K562 (cell line): ENCODE measurements at places on chromosomes 1 and 21. TPM values are rescaled to one million over a fixed set of nuclear protein-coding genes. Genes with fewer than 3 reads are reported as not detected.

- H3K4me3 ChIP-seq, result no peak overlapping the region
- H3K27me3 ChIP-seq, result peaks cover 78% of the 10 kb centered on the region
- H3K36me3 ChIP-seq, result no peaks in the 10 kb centered on the region
- DNase-seq, result no peak
- H3K27ac ChIP-seq, result no peak overlapping the region
These were observed 44.8 kb upstream of the KDM4A start for GRCh38 chr1:43605157-43605556.

DNA sequence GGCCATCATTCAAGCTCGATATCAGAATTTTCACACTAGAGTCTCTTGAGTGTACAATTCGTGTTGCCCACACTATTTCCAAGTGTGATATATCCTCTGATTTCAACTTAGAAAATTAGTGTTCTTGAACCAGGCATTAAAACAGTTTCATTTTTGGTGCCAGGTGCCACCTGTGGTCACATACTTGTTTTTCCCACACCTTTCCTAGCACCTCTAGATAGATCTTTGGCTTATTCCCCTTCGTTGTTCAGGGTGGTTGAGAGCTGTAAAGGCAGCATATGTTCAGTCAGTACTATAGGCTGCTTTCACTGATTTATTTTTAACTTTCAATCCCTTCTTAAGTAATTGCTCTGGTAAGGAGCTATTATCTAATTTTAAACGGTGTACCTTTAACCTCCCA is 131.1 kb downstream of the NEK7 start:
- no peak for DNase-seq
- H3K36me3 ChIP-seq, result no peaks in the 10 kb centered on the region
- no peak overlapping the region for H3K27ac ChIP-seq

- no peak overlapping the region for H3K27ac ChIP-seq
- no peak overlapping the region for H3K4me3 ChIP-seq
- H3K27me3 ChIP-seq, result no peaks in the 10 kb centered on the region
- no peak for DNase-seq
These were observed 11.0 kb downstream of the RAP1A start for GRCh38 chr1:111630567-111630966.

- no peak overlapping the region for H3K27ac ChIP-seq
- H3K36me3 ChIP-seq, result no peaks in the 10 kb centered on the region
- peaks cover 12% of the 10 kb centered on the region for H3K27me3 ChIP-seq
- no peak overlapping the region for H3K4me3 ChIP-seq
- DNase-seq, result no peak
- no peaks in the 10 kb centered on the region for H3K4me1 ChIP-seq
These were observed 107.3 kb downstream of the NMNAT2 start for GRCh38 chr1:183310753-183311479.

DNA sequence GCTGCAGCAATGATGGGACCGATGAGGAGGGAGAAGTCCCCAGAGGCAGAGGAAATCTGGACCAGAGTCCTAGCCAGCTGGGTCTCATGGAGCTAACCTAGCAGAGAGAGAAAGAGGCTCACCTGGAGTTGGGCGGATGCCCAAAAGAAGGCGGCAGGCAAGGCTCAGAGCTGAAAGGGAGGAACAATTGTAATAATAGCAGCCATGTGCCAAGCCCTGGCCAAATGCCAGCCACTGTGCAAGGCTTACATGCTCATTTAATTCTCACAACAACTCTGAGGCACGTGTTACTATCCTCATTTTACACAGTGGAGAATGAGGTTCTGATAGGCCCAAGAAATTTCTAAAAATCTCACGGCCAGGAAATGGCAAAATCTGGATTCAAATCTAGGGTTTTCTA is 50.0 kb upstream of the ZNF648 start:
- H3K27ac ChIP-seq, result no peak overlapping the region
- H3K27me3 ChIP-seq, result peaks cover 24% of the 10 kb centered on the region
- H3K4me1 ChIP-seq, result peaks cover 3% of the 10 kb centered on the region; the same call in 1 of the 2 replicates
- no peak for DNase-seq

DNA sequence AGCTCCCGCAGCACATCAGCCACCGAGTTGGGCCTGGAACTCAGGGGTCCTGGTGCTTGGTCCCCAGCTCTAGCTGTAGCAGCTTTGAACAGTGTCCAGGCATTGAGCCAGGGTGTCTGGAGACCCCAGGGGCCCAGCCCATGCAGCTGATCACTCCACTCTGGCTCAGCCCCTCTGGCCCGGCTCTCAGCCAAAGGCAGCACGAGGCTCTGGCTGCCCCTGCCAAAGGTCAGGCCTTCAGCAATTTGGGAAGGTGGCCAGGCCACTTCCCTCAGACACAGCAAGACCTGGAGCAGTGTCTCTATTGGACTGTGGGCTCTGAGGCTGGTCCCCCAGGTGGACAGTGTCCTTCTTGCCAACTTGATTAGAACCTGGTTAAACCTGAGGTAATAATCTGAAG is 34.4 kb upstream of the RNF19B start:
- no peak for DNase-seq
- H3K27ac ChIP-seq, result no peak overlapping the region
- no peaks in the 10 kb centered on the region for H3K27me3 ChIP-seq
- no peak overlapping the region for H3K4me3 ChIP-seq

DNA sequence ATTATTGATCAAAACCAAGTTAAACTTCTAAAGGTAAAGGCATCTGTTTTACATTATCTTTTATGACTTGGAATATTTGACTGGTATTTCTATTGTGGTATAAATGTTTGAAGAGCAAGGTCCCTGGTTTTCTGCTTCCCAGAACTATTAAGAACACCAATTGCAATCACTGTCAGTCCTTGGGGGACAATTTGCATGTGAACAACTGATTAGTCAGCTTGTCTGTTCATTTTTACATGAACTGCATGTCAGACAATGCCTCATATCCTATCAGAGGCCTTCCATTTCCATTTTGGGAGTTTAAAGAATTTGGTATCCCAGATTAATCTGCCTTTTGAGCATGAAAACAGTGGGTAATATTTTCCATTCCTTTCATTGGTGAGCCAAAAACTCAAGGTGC is 654.9 kb upstream of the USP24 start:
- H3K27me3 ChIP-seq, result no peaks in the 10 kb centered on the region
- no peaks in the 10 kb centered on the region for H3K36me3 ChIP-seq
- no peak overlapping the region for H3K27ac ChIP-seq
- no peak for DNase-seq

- no peak overlapping the region for H3K4me3 ChIP-seq
- peaks cover 3% of the 10 kb centered on the region; the same call in 1 of the 2 replicates for H3K4me1 ChIP-seq
- no peak overlapping the region for H3K27ac ChIP-seq
- peaks cover 25% of the 10 kb centered on the region for H3K27me3 ChIP-seq
These were observed 122.2 kb downstream of the CCDC185 start for GRCh38 chr1:223515421-223515820.

GRCh38 chr1:76073481-76073880 is 1.1 kb upstream of the ST6GALNAC3 start:
- no peak overlapping the region for H3K4me3 ChIP-seq
- H3K27ac ChIP-seq, result no peak overlapping the region
- H3K27me3 ChIP-seq, result no peaks in the 10 kb centered on the region
- H3K36me3 ChIP-seq, result no peaks in the 10 kb centered on the region

DNA sequence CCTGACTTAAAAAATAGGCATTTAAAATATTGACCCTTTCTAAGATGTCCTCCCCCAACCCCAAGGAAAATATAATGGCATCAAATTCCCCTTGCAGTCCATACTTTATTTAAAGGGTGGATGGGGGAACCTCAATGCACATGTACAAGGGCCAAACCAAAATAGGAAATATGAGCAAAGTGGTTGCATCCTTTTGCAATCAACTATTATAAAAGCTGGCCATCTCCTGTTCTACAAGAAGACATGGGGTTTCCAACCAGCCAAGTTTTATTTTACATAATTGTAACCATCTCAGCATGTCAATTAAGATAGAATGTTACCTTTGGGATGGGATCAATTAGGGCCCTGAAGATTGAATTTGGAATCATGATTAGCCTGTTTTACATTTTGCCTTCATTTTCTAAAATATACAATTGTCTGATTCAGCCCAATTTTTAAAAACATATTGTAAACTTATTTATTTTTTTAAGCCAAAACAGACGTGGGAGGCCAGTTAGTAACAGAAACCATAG is 146.7 kb upstream of the NFIA start:
- H3K4me3 ChIP-seq, result no peak overlapping the region
- no peak for DNase-seq
- peaks cover 3% of the 10 kb centered on the region; the same call in 1 of the 3 replicates for H3K4me1 ChIP-seq
- no peaks in the 10 kb centered on the region for H3K36me3 ChIP-seq
- no peaks in the 10 kb centered on the region for H3K27me3 ChIP-seq

- no peak overlapping the region for H3K27ac ChIP-seq
- DNase-seq, result no peak
- no peaks in the 10 kb centered on the region for H3K27me3 ChIP-seq
- no peaks in the 10 kb centered on the region for H3K4me1 ChIP-seq
- H3K36me3 ChIP-seq, result no peaks in the 10 kb centered on the region
These were observed 12.0 kb upstream of the PLA2G5 start for GRCh38 chr1:20057886-20058420.

GRCh38 chr1:25704267-25704691 is 87.7 kb downstream of the MAN1C1 start:
- no peak overlapping the region for H3K27ac ChIP-seq
- H3K36me3 ChIP-seq, result no peaks in the 10 kb centered on the region
- no peak for DNase-seq
- H3K4me3 ChIP-seq, result no peak overlapping the region
- H3K27me3 ChIP-seq, result peaks cover 47% of the 10 kb centered on the region

DNA sequence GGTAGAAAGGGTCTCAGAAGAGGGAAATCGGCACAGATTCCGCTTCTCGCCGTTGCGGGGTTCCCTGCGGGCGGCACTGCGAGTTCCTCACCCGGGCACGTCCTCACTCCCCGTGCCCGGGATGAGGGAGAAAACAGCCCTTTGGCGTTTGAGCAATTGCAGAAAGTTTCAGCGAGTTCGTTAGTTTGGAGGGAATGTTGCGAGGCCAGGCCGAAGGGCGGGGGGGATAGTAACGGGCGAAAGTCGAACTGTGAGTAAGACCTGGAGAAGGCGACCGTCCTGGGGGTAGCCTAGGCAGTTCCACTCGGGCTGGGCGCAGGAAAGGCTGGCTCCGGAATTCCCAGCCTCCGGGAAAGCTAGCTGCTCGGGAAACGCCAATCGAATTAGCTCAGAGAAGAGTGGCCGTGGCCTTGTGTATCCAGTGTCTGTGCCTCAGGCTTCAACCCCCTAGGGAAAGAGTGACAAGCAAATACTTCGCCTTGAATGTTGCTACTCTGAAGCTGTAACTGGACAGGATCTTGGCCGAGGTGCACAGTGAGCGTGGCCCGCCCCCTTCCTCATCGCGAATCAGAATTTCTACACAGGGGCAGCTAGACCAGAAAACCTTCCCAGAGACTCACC is 787 bp downstream of the PTGFR start:
- no peak for DNase-seq
- no peaks in the 10 kb centered on the region for H3K4me1 ChIP-seq
- no peaks in the 10 kb centered on the region for H3K36me3 ChIP-seq
- H3K27me3 ChIP-seq, result no peaks in the 10 kb centered on the region
- H3K27ac ChIP-seq, result no peak overlapping the region
- H3K4me3 ChIP-seq, result no peak overlapping the region

The TENT5C gene
- 2.8 and 2.9 TPM in 2 replicates for polyA plus RNA-seq

The TMEM79 gene
- polyA plus RNA-seq, result 6.1 and 8.3 TPM in 2 replicates

The COL6A1 gene
- polyA plus RNA-seq, result 0.50 and 0.76 TPM in 2 replicates

The SYT11 gene
- 0.05 and 0.11 TPM in 2 replicates for polyA plus RNA-seq

The IFI44 gene
- not detected in 2 replicates for polyA plus RNA-seq

The KRTAP13-2 gene
- polyA plus RNA-seq, result not detected in 2 replicates

The RNF207 gene
- 30.6 and 37.1 TPM in 2 replicates for polyA plus RNA-seq
